ENCODE measurements at places on chromosomes 3 and 15.

- no peak for DNase-seq
These were observed 578 bp downstream of the OIP5 start for GRCh38 chr15:41331833-41332193.

DNA sequence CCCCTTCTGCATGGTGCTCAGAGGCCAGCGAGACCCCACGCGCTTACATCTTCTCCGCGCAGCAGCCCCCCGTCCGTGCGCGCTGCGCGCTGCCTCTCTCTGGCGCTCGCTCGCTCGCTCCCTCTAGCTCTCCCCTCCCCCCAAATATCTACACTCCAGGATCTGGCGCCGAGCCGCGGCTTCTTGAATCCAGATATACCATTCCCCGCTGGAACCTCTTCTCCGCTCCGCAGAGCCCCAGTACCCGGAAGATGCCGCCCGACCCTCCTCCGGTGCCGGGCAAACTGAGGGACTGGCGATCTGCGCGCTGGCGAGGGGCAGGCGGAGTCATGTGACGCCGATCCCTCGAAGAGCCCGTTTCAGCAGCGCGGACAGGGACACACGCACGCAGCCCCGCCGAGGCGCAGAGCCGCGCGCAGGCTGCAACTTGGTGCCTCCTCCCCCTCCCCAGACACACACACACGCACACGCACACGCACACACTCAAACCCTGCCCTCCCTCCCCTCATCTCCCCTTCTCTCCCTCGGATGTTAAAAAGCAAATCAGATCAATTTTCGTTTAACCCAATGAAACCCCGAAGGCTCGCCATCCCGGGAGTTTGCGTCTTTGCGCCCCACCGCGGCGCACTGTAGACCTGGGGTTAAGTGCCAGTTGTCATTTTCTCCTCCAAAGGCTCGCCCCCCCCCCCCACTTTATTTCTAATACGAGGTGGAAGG, at the start of gene RASGRF1:
Gene RASGRF1 (minus strand): TSS at position 294 of the 717 bp plus-strand sequence. CDS start 282 bp downstream, at position 12.
- DNase-seq: no peak

GRCh38 chr15:88606070-88606794, 14.9 kb upstream of the AEN start:
- DNase-seq: no peak

- no peak for DNase-seq
These were observed 37.8 kb downstream of the GPR171 start for GRCh38 chr3:151165226-151165625.

DNA sequence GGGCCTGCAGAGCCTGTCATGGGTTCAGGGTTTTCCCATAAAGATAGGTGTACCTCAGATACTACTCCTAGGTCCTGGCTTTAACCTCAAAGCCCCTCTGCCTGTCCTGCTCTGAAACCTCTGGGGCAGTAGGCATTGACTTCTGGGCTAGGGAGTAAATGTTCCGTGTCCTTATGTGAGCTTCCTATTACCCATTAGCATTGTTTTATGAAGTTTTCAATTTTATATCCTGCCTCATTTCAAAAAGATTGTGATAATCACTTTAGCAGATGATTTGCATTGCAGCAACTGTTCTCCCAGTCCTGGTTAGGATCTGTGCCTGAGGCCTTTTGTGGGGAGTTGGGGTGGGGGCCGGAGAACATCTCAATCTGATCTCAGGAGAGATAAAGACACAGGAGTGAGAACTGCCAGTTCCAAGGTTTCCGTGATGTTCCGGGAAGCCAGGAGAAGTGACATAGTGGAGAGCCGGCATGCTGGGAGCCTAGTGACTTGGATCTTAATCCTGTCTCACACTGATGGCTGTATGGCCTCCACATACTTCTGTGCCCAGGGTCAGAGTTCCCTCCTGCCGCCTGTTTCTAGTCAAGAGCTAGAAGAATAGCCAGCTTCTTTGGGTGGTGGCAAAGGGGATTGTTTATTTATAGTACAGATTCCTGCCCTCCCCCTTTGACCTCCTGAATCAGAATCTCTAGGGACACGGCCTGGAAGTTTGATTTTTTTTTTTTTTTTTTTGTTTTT, 10.6 kb downstream of the TPM1 start:
- no peak for DNase-seq

Measured in non-pigmented ciliary epithelial cell (primary cell).